CD4-positive, alpha-beta T cell (primary cell): ENCODE measurements at places on chromosomes 3 and 15.

GRCh38 chr15:76936671-76937070 lies 5.1 kb downstream of the RCN2 start:
- DNase-seq: no peak

GRCh38 chr3:169479314-169479939 lies 184.1 kb downstream of the MECOM start:
- no peak for DNase-seq

- DNase-seq: no peak
Observed at GRCh38 chr3:71244826-71245488, 338.6 kb downstream of the FOXP1 start.

GRCh38 chr15:60221356-60221755 lies 176.4 kb downstream of the ANXA2 start:
- DNase-seq: no peak

- DNase-seq: no peak
Observed at GRCh38 chr3:27511724-27512422, 27.7 kb upstream of the SLC4A7 start.

DNA sequence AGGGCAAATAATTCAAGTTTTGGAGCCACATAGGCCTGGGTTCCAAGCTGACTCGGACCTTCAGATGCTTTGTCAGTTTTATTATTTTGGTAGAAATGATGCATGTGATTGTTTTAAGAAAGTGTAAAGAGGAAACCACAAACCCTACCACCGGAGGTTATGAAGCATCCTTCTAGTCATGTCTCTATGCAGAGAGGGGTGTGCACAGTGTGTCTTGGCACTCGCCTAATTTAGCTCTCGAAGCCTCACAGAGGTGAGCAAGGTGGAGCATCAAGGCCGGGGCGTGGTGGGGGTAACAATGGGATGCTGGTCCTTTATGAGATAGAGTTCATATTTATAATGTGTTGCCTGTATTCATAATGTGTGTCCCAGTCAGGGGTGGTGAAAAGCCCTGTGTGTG lies 63.7 kb upstream of the SMAD6 start:
- no peak for DNase-seq

DNA sequence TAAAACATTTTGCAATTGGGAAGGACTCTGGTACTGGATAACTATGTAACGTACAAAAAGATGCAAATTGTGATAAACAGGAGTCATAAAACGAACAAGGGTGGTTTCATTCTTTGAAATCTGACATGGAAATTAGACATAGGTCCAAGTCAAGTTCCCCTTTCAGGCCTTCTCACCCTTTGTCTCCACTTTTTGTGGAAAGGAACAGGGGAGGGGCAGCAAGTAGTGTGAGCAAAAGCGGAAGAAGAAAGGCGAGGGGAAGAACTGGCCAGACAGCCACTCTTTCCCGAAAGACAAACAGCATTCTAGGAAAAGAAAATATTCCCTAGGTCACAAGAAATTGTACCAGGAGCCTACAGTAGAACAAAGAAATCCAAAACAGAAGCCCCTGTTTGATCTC lies 52.6 kb downstream of the MCF2L2 start:
- peak; percentile 52 for DNase-seq

GRCh38 chr3:113339616-113340244 lies 101.6 kb downstream of the CFAP44 start:
- no peak for DNase-seq

- no peak for DNase-seq
Observed at GRCh38 chr3:67898916-67899315, 244.5 kb upstream of the SUCLG2 start.

DNA sequence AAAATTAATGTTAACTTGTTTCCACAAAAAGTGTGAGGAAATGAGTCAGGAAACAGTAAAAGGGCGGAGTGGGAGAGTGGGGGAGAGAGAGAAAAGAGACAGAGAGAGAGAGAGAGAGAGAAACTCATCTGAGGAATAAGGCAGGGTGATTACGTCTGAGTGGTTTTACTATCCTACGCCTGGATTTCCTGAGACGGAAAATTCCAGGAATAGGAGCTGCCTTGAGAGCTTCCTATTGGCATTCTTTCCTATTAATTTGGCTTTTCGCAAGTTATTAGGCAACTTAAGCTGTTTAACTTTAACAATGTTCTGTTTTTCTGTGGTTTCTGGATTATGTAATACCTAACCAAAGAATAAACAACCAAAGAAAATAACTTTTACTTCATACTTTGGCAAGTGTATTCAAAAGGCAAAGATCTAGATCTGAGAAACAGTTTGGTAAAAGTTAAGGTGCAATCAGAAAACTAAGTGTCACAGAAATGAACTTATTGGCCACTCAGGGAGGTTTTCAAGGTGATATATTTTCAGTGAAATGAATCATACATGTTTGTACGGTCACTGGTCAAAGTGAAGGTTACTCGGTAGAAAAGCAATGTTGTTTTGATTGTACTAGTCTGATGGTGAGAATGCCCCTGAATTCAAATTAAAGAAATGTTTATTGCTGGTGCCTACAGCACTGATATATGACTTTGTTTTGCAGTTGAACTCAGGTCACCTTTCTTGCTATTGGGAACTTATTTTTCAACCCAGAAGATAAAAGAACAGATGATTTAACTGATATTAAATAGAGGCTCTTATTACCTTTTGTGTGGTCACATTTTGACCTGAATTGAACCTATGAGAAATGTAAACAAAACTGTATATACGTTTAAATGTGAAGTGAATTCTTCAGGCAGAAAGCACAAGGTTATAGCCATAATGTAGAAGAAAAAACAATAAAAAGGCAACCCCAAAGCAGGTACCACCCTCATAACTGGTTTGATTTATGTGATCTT lies 39.9 kb upstream of the TNFSF10 start:
- DNase-seq: peak; percentile 38

- DNase-seq: no peak
Observed at GRCh38 chr15:63491979-63492378, 12.4 kb upstream of the USP3 start.

- DNase-seq: no peak
Observed at GRCh38 chr15:59833366-59833765, 144.2 kb upstream of the BNIP2 start.

DNA sequence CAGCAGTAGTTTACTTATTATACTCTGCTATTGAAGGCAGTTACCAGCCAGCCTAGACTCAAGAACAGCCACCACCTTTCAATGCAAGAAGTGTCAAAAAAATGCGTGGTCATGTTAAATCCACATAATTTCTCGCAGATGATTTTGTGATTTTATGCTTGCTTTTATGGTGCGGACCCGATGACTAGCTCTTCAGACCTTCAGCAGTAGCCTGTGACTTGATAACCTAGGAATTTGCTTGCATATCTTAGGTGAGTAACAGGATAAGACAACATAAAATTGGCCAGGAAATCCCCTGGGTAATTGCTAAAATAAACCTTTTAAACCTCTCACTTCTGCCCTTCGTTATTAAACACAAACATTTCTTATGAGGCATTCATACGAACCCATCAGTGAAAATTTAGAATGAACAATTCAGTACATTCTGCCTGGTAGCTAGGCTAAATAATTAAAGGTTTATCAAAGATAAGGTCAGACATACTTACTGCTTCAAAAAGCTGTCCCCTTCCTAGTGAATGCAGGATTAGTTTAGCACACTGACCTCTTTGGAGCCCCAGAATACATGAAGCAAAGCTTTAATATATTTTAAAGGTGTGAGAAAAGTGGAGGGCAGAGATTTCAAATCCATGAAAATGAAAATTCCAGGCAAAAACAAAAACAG lies 798.8 kb downstream of the OTOL1 start:
- DNase-seq: no peak

GRCh38 chr3:171649267-171649666 lies 161.0 kb downstream of the PLD1 start:
- DNase-seq: no peak

DNA sequence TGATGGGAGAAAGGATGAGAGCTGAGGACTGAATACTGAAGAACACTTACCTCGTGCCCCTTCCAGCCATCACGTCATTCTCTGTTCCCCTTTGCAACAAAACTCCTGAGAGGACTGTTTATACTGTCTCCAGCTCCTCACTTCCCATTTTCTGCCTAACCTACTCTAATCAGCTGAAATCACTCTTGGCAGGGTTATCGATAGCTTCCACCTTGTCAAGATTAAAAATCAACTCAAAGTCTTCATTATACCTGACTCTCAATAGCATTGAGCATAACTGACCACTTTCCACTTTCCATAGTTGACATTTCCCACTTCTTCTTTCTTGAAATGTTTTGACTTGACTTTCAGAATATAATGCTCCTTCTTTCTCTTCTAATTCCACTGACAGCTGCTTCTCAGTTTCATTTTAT lies 4.3 kb downstream of the BTBD1 start:
- no peak for DNase-seq

- DNase-seq: no peak
Observed at GRCh38 chr15:83723216-83723615, 69.3 kb downstream of the ADAMTSL3 start.

GRCh38 chr15:98668566-98669308 lies 20.4 kb downstream of the IGF1R start:
- no peak for DNase-seq

DNA sequence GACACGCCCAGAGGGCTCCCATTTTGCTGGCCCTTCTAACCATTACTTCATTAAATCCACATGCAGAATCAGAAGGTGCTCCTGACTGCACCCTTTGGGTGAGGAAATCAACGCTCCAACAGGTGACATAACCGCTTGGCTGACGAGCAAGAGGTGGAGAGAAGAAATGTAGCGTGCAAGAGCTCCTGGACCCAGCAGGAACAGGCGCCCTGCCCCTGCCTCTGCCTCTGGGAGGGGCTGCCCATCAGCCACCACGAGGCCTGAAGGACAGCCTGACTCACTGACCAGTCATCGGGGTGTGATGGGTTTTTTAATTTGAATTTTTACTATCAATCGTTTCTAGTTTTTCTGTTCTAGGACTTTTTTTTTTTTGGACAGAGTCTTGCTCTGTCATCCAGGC lies 218.2 kb downstream of the ADAMTS17 start:
- no peak for DNase-seq

- no peak for DNase-seq
Observed at GRCh38 chr3:15316998-15317435, 15.4 kb downstream of the SH3BP5 start.

- no peak for DNase-seq
Observed at GRCh38 chr3:165513715-165514701, 317.8 kb upstream of the SLITRK3 start.

DNA sequence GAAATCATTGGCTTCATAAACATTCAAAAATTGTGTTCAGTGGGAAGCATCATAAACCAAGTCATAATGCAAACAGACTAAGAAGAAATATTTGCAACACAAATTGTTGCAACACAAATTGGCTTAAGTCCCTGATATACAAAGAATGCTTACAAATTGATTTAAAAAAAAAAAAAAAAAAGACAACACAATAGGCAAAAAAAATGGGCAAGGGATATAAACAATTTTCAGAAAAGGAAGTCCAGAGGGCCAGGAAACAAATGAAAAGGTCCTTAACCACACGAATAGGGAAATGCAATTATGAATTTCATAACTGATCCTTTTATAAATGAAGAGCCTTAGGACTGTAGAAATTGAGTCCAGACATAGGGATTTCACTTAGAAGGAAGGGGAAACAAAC lies 98.9 kb downstream of the LRRK1 start:
- no peak for DNase-seq

DNA sequence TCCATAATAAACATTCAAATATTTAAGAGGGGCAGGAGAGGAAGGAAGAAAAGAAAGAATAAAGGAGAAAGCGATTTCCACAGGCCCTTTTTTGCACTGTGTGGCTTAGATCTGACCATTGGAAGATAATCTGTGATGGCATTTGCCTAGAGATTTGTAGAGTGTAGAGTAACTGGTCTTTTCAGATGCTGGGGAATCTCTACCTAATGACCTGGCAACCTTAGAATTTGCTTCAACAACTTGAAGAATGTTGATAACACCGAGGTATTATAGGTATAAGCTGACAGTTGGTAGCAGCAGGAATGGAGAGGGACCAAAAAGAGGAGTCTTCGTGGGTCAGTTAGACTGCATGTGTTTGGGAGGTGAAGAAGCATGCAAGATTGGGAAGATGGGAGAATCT lies 20.9 kb upstream of the AVEN start:
- no peak for DNase-seq

DNA sequence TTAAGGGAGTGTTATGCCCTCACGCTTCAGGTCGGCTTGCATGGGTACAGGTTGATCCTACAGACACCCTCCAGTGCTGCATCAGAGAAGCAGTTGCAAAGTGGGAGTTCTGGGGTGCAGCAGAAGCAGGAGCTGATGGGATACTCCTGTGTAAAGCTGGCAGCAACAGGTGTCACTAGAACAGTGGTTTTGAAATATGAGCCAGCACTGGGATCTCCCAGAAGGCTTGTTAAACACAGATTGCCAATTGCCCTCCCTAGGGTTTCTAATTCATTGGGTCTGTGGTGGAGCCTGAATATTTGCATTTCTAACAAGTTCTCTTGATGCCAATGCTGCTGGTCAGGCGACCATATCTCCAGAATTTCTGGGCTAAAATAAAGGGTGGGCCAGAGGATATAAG lies 350.4 kb downstream of the CLSTN2 start:
- DNase-seq: no peak

GRCh38 chr3:101827211-101828174 lies 21.8 kb upstream of the NFKBIZ start:
- DNase-seq: peak; percentile 77

GRCh38 chr3:50210510-50211367 lies 5.7 kb downstream of the SLC38A3 start:
- DNase-seq: no peak

DNA sequence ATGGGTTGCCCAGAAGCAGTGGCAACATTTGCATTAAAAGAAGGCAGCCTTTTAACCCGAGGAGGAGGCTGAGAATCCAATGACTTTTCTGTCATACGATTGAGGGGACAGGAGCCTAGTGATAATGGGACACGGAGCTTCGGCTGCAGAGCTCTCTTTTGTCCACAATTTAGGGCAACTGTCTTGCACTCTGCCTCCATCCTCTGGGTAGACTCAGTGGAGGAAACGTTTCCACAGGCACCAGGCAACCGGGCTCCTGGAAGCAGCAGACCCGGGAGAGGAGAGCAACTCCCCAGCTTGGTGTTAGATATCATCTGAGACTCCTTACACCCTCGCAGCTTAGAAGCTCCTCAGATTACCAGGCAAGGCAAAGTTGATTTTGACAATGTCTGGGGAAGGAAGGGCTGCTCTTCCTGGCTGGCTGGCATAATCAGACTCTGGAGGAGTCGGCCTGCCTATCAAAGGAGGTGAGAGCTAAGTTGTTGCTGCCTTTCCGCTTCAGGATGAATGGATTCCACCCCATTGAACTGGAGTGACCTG lies 43.5 kb upstream of the RNU6-1 start:
- DNase-seq: no peak

DNA sequence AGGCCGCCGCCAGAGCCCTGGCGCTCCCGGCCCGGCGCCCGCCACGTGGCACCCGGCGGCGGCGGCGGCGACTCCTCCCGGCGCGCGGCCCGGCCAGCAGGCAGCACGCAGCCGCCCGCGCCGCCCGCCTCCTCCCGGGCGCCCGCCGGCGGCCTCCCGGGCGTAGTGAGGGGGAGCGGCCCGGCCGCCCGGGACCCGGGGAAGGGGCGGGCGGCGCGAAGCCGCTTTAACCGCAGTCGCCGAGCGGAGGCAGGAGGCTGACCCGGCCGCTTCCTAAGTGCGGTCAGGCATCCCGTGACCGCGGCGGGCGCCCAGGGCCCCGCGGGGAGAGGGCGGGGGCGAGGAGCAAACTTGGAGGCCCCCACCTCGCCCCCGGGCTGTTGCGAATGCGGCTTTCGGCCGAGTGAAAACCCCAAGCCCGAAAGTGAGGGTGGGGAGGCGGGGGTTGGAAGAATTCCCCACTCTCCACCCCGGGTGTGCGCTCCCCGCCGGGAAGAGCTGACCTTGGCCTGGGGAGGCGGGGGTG lies 1.7 kb upstream of the HES1 start:
- DNase-seq: no peak
